GM12878 (cell line): ENCODE measurements at places on chromosomes 4 and X.

- no peak for DNase-seq
Measured at GRCh38 chr4:183729069-183729406, 69.9 kb downstream of the TRAPPC11 start.

DNA sequence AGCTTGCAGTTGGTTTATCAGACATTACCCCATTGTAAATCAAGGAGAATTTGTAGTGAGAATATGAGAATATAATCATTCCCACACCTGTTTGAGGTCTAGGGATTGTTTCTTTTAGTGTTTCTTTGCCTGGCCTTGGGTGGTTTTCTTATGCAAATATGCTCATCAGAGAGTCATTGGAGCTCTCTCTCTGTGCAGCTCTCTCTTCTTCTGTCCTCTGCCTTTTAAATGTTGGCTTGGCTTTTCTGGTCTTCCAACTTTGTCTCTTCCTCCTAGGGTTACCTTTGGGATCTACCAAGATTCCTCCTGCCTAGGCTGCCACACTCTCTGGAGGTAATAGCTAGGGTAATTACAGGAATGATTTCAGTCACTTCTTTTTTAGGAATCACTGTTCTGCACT is 102.3 kb upstream of the ARSJ start:
- no peak for DNase-seq

DNA sequence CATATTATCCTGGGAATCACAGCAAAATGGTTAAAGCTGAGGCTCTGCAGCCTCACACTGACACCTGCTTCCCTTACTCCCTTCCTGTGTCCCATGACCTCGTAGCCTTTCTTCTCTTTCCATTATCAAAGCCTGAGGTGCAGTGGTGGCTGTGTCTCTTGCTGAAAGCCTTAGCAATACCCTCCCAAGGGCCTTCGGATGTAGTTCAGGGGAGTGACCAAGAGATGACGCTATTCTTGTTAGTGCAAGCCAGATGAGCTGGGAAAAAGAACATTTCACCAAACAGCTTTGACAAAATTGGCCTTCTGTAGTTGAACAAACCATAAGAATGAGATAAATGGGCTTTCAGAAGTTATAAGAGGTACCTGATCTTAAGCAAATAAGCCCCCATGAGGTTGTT is 31.6 kb downstream of the SMIM10L2A start:
- no peak for DNase-seq

GRCh38 chrX:70553516-70553915 is 108.9 kb downstream of the DLG3 start:
- DNase-seq: no peak

GRCh38 chrX:17882680-17883079 is 21.6 kb upstream of the RAI2 start:
- DNase-seq: no peak

DNA sequence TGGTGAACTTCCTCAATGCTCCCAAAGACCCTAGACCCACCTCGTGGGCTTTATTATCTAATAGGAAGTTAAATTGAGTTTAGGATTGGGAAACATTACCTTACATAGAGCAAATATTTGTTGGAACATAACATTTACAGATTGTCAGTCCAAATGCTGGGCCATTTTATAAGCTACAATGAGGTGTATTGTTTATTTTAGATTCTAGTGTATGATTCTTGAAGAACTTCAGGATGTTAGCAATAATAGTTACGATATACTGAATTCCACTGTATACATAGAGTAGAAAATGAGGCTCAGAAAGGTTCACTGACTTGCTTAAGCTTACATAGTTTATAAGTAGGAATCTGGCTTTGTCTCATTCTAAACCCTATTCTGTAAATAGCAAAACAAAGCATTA is 37.4 kb downstream of the PAQR3 start:
- no peak for DNase-seq

DNA sequence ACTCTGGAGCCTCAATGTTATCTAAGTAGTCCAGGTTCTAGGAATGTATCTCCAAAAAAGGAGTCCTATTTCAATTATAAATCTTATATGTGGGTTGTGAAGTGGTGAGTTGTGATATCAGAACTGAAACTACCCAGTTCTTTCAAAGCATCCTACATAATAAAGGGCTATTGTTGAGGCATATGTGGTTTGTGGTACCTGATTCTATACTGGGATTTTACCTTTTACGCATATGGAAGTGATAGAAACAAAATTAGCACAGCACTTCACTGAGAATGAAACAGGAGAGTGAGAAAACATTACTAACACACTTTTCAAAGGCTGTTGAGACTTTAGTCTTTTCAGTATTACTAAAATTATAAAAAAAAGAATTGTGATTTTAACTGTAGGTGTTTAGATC is 417.7 kb upstream of the GALNT7 start:
- peak; percentile 13 for DNase-seq

GRCh38 chr4:78818530-78819079 is 42.5 kb downstream of the BMP2K start:
- no peak for DNase-seq

DNA sequence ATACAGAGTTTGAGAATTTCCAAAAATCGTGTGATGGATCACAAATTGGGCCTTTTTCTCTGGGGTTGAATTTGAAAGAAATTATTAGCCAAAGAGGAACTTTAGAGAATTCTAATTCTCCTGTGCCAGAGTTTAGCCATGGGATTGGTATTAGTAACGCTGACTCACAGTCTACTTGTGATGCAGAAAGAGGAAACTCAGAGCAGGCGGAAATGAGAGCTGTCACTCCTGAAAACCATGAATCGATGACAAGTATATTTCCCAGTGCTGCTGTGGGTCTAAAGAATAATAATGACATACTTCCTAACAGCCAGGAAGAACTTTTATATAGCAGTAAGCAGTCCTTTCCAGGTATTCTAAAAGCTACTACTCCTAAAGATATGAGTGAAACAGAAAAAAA is 64.9 kb downstream of the N4BP2 start:
- peak; percentile 11 for DNase-seq
